ENCODE measurements at places on chromosomes 1 and 21.

DNA sequence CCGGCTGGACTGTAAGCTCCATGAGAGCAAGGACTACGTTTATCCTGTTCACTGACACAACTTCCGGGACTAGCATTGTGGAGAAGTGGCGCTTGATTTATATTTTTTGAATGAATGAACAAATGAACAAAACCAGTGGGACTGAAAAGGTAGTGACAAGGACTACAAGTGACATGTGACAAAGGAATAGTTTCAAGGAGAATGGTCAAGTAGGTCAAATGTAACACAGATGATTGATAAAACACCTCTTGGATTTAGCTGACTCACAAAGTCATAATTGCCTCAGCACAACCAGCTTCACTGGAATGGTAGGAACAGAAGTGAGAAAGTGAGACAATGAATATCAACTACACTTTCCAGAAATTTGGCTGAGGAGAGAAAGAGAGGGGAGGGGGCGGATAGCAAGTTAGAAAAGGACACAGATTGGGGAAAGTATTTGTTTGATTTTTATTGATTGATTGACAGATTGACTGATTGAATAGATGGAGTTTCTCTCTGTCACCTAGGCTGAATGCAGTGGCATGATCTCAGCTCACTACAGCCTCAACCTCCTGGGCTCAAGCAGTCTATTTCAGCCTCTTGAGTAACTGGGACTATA lies 14.2 kb downstream of the MTF1 start:
- DNase-seq, result no peak

DNA sequence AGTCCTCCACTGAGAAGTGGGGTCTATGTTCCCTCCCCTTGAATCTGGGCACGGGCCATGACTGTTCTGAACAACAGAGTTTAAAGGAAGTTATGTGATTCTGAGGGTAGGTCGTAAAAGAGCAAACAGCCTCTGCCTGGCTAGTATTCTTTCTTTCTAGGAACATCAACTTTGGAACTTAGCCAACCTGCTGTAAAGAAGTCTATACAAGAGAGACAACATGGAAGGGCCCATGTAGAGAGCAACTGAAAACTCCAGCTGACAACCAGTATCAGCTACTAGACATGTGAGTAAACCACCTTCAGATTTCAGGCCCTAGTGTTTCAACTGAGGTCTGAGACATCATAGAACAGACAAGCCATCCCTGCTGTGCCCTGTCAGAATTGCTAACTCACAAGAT lies 7.5 kb downstream of the SELENOF start:
- no peak for DNase-seq

DNA sequence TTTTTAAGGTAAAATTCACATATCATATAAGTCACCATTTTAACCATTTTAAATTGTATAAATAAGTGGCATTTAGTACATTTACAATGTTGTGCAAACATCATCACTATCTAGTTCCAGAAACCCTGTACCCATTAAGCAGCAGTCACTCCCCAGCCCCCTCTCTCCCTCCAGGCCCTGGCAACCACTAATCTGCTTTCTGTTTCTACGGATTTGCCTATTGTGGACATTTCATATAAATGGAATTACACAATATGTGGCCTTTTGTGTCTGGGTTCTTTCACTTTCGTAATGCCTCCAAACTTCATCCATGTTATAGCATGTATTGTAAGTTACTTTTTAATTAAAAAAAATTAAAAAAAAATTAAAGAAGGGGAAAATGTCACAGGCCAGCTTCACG lies 58.0 kb upstream of the RAB3GAP2 start:
- no peak for DNase-seq

- peak; percentile 22 for DNase-seq
Observed at GRCh38 chr1:108560874-108561459, 1.1 kb downstream of the EEIG2 start.

- peak; percentile 46 for DNase-seq
Observed at GRCh38 chr1:101291562-101292380, 55.0 kb downstream of the S1PR1 start.

DNA sequence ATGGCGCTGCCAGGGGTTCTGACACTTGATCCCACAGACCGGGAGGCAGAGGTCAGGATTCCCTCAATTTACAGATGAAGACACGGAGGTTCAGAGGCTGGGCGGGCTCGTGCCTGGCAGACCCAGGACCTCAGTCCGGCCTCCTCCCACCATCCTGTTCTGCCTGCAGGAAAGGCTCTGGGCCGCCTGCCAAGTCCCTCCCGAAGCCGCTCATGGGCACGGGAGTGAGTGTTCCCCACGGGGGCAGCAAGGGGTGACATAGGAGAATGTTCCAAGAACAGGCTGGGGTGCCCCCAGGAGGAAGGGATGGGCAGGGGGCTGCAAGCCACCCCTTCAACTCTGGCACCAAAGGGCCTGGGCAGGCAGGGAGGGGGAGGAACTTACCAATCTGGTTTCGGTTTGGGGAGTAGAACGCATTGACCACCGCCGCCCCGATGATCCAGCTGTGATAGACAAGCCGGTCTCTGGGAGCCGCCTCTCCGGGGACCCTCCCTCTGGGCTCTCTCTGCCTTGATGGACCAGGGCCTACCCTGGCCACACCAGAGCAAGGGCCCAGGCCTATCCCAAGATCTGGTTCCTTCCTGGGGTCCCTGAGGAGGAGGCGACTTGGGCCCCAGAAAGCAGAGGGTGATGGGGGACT lies 7.5 kb downstream of the PRXL2B start:
- DNase-seq, result no peak
